Activated T-helper 9 cell treated with anti-CD3 and anti-CD28 coated beads, Interleukin-2, amount 50 U/mL, for 16 hours (primary cell): ENCODE measurements at places on chromosomes 7 and 10.

DNA sequence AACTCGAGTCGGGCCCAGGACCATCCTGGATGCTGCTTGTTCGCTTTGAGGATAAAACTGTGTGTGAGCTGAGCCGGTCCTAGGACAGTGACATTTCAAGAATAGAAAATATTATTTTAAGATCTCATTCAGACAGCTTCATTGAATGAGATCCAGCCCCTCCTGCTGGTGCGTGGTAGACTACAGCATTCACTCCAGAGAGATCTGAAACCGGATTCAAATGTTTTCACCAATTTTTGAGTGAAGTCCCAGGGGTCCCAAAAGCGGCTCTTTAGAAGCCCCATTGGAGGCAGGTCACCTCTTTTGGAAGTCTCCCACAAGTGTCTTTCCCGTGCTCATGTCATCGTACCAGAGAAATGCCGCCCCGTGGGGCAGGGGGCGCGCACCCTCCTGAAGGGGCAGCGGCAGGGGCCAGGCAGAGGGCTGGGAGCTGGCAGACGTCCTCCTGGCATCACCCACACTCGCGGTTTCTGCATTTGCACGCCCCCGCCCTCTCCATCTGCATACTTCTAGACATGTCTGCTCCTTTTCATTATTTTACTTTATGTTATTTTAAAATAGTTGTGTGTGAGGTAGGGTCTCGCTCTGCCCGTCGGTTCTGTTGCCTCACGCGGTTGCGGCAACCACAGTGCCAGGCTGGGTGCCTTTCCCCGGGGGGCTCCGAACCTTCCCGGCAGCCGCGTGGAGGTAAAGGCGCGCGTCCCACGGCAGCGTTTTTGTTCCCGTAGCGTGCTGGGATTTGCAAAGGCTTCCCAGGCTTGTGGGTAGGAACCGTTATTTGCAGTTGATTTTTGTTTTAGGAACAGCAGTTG lies 52.3 kb upstream of the DPYSL4 start:
- DNase-seq, result no peak

GRCh38 chr10:61750943-61751471 lies 88.3 kb downstream of the CABCOCO1 start:
- DNase-seq, result peak; percentile 40

DNA sequence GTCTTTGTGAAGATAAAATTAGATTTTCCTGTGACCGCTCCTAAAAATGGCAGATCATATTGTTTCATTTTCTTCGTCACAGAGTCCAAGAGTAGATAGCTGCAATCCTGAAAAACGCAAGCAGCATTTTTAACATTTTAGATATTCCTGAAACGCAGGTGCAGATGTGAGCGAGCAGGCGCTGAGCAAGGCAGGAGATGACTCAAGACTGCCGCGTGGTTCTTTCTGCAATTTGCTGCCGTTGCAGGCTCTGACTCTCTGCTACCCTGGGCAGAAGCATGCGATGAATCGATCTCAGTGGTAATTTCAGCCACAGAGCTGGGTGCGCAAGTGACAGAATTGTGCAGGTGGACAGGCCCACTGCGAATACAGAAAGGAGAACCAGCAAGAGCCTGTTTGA lies 331.9 kb downstream of the ACTR3B start:
- no peak for DNase-seq

DNA sequence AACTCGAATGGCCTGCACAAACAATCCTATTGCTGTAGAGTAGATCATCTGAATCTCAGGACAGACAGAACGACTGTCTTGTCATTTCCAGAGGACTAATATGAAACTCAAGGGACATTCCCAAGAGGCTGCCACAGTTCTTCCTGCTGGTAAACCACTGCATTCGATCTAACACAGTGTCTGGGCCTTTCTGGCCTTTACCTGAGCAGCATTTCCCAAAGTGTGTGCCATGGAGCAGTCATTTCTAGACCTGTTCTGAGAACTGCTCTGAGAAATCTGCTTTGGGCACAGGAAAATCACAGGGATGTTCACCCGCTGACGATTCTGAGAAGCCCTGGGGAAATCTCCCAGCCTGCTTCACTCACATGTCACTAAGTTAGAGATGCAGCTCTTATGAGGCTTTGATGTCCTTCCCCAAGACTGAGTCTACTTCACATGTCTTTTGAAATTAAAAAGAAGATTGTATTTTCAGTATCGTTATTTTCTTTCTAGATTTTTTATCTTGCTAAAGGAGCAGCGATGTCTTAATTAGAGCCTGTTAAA lies 18.4 kb downstream of the GPNMB start:
- DNase-seq, result no peak

- DNase-seq, result no peak
These were observed 1212.4 kb downstream of the SORCS1 start for GRCh38 chr10:105952153-105952552.

DNA sequence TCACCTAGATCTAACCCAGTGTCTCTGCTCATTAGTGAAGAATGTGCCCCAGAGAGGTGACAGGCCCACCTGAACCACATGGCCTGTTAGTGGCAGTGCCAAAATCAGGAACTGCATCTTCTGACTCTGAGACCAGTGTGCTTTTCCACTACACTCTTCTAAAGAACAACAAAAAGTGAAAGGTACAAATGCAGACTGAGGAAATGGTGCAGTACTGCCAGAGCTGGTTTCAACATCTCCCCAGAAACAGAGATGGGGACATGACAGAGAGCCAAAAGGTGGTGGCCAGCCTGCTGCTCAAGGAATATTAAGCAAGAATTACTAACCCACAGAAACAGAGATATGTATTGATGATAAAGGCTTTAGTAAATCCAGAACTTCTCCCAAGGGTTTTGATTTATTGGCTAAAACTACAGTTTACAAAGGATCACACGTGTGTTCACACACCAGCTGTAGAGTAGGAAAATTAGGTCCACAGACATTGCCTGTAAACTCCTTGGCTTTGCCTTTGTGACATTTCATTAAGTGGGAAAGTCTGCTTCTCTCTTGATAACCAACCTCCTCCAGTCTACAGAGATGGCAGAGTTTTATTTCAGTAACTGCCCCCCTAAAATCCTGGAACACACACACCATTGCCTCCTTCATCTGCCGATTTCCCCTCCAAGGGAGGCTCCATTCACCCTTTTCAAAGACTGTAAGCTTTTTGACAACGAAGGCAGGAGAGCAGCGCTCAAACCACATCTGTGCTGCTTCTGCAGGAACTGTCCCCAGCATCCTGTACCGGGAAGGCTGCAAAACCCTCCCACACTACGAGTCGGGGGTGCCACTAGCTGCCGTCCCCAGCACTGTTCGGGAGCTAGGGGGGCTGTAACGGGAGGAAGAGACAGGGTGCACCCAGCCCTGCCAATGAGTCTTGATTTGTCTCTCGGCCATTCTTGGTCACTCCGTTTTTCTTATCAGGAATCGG lies 29.8 kb downstream of the GSDME start:
- no peak for DNase-seq

GRCh38 chr7:127550247-127550646 lies 35.1 kb downstream of the GCC1 start:
- DNase-seq, result no peak

DNA sequence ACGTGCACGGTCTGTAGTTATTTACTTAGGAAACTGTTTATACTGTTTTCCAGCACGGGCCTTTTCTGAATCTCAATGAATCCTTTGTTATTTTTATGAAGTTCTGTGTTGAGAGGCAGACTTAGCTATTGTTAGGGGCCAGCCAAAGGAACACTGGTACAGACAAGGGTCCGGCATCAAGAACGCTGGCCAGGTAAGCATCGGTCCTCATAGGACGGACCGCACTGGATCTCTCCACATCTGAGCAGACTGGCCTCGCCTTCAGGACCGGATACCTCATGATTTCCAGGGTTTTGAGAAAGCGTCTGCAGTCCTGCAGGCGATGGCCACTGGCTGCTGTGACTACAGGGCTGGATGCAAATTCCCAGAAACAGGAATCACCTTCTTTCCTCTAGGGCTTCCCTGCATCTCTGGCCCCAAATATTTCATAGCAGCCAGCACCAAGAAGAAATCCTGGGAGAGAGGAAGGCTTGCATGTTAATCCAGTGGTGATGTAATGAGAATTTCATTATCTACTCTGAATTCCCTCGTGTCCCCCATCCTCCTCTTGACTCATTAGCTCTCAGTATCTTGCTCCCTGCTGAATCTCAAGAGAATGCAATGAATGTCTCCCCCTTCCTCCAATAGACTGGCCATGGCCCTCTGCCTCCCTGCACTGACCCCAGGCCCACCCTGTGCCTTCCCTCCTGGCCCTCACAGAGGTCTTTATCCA lies 325.4 kb upstream of the NPVF start:
- no peak for DNase-seq

- DNase-seq, result no peak
These were observed 46.7 kb downstream of the PARD3 start for GRCh38 chr10:34768261-34768971.

- no peak for DNase-seq
These were observed 81.1 kb downstream of the NOC3L start for GRCh38 chr10:94281654-94282053.

GRCh38 chr7:36742911-36743775 lies 18.8 kb upstream of the AOAH start:
- no peak for DNase-seq

- no peak for DNase-seq
These were observed 281.4 kb upstream of the NFE2L3 start for GRCh38 chr7:25870574-25870973.

DNA sequence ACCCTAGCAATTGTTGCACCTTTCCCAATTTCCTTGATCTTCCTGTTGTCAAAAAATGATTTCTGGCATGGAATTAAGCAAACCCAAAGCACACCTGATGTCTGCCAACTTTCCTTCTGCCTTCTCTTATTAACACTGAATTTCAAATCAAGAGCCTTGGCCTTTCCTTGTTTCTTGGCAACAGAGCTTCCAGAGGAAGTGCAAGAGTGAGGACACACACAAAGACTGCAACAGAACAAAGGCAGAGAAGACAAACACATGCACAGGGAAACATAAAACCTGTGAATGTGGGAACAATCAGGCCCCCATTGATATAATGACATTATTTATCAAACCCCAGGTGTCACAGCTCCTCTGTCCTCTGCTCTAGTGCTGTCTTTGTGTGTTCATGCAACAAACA lies 73.0 kb upstream of the IL6 start:
- no peak for DNase-seq

GRCh38 chr7:86647385-86648094 lies 3.8 kb downstream of the GRM3 start:
- DNase-seq, result no peak

DNA sequence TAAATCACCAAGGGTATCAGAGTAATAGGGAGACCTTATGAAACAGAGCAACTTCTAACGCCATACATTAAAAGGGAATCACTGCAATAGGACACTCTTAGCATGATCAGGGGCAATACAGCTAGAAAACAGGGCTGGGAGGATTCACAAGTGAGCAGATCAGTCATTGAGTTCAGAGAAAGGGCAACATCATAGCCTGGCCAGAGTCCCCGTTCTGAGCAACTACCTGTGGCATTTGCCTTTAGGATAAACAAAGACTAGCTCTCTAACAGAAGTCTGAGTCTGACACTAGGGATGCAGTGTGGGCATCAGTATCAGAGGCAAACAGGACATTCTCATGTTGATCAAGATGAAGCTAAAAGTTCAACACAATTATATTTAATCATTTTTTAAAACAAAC lies 297.9 kb downstream of the DGKB start:
- DNase-seq, result no peak

GRCh38 chr7:45132708-45133320 lies 21.3 kb upstream of the TBRG4 start:
- DNase-seq, result no peak

- DNase-seq, result no peak
These were observed 57.7 kb downstream of the CREB3L2 start for GRCh38 chr7:137944168-137944567.

DNA sequence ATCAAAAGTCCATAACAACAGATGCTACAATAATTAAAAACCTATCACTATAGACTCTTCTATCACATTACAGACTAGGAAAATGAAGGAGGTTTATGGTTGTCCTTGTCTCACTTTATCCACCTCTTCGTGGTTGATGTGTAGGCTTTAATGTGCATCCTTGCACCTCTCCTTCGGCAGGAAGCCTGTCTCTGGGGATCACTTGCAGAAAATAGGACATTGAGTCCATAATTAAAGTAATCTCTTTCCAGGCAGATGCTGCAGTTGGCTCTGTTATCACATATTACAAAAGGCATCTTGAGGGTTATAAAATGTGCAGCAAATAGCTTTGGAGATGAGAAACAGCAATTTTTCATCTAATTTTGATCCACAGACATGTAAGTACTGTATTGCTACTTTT lies 168.4 kb downstream of the RELN start:
- no peak for DNase-seq

GRCh38 chr10:70751991-70752390 lies 33.2 kb downstream of the TBATA start:
- DNase-seq, result no peak

GRCh38 chr7:48426966-48427555 lies 255.8 kb downstream of the ABCA13 start:
- no peak for DNase-seq

- no peak for DNase-seq
These were observed 78.7 kb upstream of the ABI1 start for GRCh38 chr10:26939290-26939961.

DNA sequence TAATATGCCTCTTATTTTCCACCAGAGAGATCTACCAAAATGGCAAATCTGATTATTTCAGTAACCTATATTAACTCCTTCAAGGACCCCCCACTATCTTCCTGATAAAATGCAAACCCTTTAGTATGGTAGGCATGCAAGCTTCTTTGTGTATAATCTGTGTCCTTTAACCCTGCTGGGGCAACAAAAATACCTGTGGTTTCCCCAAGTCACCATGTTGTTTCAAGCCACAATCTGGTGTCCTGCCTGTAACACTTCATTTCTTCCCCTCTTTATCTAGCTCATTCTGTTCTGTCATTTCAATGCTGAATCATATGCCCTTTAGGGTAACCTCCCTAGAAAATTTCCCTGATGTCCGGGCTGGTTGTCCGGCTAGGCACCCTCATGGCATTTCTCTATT lies 5.3 kb downstream of the CALCR start:
- DNase-seq, result no peak

DNA sequence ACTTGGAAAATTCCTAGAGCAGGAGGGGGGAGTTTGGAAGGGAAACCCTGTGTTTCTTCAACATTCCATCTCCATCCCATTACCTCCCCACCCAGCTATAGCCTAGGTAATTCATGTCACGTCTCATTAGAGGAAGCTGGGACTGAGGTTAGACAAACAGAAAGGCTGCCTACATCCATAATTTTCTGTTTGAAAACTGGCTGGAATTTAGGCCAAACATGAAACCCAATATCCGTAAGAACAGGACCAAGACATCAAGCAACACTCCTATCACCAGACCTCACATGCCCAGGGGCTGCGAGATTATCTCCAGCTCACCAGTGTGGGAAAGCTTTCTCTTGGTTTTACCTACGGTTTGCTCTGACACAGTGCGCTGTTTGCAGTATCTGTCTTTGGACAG lies 316.3 kb downstream of the FRMD4A start:
- DNase-seq, result no peak

- no peak for DNase-seq
These were observed 53.9 kb downstream of the SYPL1 start for GRCh38 chr7:106057962-106058927.

DNA sequence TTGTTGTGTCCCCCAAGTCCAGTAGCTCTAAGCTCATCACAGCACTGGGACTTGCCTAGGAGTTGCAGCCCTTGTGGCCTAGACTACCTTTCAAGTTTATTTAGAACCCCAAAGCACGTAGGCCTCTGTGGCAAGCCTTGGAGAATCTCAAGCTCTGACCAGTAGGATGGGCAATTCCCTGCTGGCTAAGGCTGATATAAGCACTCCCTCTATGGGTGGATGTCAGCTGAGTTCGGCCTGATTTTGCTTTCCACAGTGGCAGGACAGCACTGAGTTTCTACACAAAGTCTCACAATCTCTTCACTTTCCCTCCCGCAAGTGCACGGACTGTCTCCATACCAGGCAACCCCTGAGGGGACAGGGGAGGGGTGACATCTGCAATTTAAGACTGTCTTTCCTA lies 886.4 kb upstream of the LRRN3 start:
- DNase-seq, result no peak
